ENCODE measurements at places on chromosomes 11 and 22. TPM values are rescaled to one million over a fixed set of nuclear protein-coding genes. Genes with fewer than 3 reads are reported as not detected.

DNA sequence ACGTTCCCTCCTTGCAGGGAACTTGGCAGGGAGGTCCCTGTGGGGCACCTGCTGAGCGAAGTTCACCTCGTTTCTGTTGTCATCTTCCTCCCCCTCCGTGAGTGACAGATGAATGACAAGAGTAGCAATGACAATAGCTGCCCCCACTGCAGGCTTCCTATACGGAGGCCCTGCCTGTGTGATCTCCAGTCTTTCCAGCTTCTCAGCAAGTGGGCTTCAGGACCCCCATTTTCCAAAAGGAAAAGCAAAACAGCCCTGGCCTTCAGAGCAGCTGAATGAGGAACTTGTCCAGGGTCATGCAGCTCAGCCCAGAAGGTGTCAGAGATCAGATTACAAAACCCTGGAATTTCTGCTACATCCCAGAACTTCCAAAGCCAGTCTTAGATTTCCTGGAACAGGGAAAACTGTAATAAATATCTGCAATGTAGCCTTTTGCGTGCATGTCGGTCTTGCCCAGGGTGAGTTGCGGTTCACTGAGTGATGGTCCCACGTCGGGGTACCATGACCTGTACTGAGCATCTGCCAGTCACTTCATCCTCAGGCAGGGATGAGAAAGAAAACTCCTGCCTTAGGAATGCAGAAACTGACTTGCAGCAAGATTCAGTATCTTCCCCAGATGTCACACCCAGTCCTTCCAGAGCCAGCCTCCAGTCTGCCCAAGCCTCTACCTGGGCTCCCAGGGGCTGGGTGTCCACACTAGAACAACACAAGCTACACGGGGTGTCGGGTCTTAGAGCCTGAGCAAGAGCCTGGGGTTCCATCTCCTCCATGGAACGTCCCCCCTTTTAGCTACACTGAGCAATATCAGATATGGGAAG lies 1457.0 kb downstream of the BRD1 start:
- DNase-seq = no peak

DNA sequence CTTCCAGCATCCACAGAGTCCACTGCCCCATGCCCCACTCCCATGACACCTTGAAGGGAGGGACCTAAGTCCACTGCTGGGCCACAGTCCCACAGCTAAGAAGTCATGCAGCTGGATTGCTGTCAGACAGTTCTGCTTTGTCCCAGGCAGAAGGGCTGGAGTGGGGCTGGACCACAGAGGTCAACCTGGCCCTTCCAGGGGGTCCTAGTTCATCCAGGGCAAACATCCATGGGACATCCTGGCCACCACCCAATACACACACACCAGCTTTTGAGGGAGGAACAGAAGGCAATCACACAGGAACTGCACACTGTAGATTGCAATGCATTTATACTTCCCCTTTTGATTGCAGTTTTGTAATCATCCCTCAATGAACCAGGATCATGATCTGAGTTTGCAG lies 11.3 kb upstream of the APOL4 start:
- no peak for DNase-seq

DNA sequence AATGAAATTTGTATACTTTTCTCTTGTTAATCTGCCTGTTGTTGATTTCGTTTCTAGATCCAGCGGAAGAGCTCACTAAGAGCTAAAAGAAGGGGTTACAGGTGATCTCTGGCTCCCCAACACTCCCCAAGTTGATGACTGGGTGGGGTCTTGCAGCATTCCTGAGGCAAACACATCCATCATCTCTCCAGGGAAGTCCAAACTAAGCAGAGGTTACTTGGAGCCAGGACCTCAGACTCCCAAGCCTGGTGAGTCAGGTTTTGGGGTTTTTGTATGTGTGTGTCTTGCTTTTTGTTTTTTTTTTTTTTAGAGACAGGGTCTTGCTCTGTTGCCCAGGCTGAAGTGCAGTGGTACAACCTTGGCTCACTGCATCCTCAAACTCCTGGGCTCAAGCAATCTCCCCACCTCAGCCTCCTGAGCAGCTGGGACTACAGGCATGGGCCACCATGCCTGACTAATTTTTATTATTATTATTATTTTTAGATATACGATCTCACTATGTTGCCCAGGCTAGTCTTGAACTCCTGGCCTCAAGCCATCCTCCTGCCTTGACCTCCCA lies 11.5 kb upstream of the RPS3 start:
- DNase-seq = no peak

- no peak for DNase-seq
Observed at GRCh38 chr11:67345247-67345919, 8.0 kb downstream of the POLD4 start.

DNA sequence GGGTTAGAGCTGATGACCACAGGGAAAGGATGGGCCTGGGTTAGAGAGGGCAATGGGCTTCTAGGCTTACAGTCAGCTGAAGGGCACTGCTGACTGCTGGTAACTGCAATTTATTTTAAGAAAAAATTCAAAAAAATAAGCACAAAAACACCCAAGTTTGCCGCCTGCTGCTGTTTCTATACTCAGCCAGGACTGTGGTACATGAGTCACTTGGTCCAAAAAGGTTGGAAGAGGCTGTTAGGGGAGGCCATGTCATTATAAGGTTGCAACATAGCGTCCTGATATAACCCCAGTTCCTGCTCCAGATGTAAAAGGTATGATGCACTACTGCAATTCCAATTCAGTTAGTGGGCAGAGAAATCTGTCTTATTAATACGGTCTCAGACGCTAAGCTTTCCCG lies 98.9 kb downstream of the ETS1 start:
- DNase-seq = no peak

GRCh38 chr22:29167032-29167911 lies 38.4 kb upstream of the EMID1 start:
- no peak for DNase-seq

DNA sequence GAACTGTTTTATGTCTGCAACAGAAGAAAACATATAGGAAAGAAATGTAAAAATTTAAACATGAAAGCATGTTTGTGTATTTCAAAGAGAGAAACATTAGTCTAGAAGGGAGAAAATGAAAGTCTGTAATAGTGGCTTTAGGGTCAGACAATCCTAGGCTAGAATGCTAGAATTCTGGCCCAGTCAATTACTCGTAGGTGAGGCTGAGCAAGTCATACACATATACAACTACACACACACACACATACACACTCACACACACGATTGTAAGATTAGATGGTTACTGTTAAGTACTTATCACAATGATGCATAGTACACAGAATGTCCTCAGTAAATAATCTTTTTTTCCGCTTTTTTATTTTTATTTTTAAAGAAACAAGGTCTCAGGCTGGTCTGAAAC lies 37.7 kb upstream of the PCF11 start:
- DNase-seq = no peak

C11orf86 gene
- not detected for total RNA-seq

GRCh38 chr11:119424775-119425174 lies 1.8 kb upstream of the THY1 start:
- peak; percentile 48 for DNase-seq

- peak; percentile 32 for DNase-seq
Observed at GRCh38 chr22:44133901-44134571, 46.7 kb upstream of the PARVG start.

SLC5A4 gene
- total RNA-seq = not detected

DNA sequence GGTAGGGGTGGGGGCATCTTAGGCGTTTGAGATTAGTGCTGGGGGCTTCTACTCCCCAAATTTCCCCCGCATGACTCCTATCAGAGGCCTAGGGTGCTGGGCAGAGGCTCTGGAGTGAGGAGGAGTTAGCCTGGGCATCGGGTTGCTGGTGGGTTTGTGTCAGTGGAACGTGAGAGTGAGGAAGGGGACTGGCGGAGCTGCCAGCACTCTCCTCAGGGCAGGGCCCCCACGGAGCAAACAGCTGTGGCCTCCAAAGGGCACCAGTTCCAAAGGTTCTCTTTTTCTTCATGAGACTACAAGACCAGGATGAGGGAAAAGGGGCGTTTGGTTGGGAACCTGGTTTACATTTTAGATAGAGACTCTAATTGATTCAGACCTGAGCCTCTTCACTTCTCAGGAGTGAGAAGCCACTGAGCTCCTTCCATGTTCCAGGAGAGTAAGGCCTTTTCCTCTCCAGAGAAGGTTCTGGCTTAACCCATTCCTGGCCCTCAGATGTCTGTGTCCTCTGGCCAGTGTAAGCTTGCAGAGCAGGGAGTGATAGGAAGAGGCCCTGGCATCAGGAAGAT lies 35.6 kb upstream of the CDON start:
- DNase-seq = no peak

DNA sequence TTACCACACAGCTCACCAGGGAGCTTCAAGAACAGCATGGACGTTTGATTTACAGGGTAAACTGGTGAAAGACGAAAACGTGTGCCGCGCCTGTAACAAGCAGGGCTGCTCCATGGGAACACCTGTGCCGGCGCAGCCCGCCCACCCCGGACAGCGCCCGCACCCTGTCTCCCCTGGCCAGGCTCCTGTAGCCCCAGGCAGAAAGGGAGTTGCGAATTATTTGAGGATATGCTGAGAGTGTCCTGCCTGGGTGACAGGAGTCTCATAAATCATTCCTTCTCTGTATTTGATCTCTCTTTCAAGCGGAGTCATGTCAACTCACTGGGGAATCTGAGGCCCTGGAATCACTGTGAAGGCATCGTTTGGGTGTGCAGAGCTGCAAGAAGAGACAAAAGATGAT lies 804.3 kb downstream of the OPCML start:
- DNase-seq = no peak

DNA sequence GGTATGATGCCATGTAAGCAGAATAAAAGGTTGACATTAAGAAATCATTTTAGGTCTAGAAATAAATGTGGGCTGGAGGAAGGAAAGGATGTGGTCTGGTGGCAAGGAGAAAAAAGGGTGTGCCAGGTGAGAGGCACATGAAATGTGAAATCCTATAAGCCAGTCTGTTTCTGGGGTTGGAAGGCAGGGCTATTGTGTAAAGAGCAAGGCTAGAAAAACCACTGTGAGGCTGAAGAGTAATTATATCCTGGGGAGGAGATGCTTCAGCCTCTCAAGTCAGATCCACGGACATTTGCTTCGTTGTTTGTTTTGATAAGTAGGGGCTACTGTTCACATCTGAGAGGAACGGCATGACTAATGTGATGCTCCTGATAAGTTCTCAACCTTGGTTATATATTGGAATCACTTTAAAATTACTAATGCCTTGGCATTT lies 77.5 kb upstream of the CTSC start:
- no peak for DNase-seq

DNA sequence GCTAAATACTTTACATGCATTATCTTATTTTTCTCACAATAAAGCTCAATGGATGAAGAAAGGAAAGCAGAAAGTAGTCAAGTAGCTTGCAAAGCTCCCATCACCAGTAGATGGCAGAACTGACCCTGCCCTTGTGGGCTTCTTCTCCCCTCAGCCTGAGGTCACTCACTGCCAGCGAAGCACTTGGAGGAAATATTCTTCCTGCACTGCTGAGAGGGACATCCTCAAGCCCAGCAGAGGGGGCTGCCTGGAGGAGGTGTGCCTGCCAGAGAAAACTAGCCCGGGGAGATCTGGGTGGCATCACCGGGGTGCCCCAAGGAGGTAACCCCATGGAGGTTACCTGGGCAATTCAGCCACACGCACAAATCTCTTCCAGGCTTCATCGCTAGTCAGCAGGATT lies 6.6 kb downstream of the APOL4 start:
- peak; percentile 73 for DNase-seq

CASP1 gene
- total RNA-seq = 11.0 TPM

- no peak for DNase-seq
Observed at GRCh38 chr11:72069200-72069599, 11.1 kb downstream of the NUMA1 start.

GRCh38 chr22:49550141-49550430 lies 277.6 kb downstream of the BRD1 start:
- no peak for DNase-seq

DNA sequence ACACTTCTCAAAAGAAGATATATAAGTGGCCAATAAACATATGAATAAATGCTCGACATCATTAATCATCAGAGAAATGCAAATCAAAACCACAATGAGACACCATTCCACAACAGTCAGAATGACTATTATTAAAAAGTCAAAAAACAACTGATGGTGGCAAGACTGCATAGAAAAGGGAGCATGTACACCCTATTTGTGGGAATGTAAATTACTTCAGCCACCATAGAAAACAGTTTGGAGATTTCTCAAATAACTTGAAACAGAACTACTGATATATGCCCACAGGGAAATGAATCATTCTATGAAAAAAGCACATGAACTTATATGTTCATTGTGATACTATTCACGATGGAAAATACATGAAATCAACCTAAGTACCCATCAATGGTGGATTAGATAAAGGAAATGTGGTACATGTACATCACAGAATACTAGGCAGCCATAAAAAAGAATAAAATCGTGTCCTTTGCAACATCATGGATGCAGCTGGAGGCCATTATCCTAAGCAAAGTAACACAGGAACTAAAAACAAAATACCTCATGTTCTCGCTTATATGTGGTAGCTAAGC lies 42.4 kb downstream of the GLYATL2 start:
- no peak for DNase-seq

RANGAP1 gene
- 30.4 TPM for total RNA-seq

- no peak for DNase-seq
Observed at GRCh38 chr22:21650280-21650679, 8.2 kb downstream of the SDF2L1 start.

GRCh38 chr22:28402539-28402938 lies 277.1 kb downstream of the TTC28 start:
- no peak for DNase-seq

DNA sequence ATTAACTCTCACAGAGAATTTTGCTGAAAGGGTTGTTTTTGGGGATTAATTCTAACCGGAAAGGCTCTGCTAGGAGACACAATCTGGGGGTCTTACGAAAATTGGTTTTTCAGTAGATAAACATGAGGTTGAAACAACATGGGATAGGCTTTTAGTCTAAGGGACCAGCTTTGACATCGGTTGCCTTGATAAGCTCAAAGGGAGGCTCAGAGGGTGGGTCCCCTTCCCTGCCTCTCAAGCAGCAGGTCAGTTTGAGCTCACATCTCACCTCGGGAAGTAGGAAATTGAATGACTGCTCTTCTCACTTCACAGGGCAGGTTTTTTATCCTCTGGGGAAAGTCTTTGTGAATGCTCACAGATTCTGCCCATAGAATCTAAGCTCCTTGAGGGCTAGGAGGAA lies 70.2 kb upstream of the KIRREL3 start:
- no peak for DNase-seq

DNA sequence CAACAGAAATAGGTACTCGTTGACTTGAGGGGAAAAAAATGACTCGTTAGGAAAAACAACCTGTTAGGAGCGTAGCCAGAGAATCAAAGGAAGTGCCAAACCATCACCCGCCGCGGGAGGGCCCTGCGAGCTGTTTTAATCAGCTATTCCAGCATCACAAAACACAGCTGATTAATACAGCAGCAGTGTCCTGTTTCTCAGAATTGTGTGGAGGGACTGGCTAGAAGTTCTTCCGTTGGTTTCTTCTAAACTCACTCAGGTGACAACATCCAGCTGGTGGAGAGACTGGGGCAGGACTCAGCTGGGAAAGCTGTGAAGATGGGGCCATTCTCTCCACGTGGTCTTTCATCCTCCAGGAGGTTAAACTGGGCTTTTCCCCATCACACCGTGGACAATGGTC lies 28.0 kb downstream of the HSPA8 start:
- no peak for DNase-seq

DNA sequence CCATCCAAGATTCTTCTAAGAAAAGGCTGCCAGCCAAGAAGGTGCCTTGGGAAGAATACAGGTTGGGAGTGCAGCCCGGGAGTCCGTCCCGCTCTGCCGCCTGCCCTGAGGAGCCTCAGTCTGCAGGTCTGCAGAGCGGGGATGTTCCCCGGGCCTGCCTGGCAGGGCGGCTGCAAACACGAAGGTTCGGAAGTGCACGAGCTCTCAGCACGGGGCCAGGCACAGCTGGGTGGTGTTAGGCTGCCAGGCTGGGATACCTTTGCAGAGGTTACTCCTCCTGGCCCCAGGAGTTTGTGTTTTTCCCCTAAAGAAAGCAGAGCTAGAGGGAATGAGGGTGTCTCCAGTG lies 9.4 kb upstream of the PRR5 start:
- DNase-seq = no peak

CBX7 gene
- total RNA-seq = 8.3 TPM

Data from tongue (tissue), 3 donors.